ENCODE measurements at places on chromosomes 2 and 18. TPM values are rescaled to one million over a fixed set of nuclear protein-coding genes. Genes with fewer than 3 reads are reported as not detected.

The L3MBTL4 gene
- total RNA-seq = 8.7 TPM

The ZNF514 gene
- total RNA-seq = 8.7 TPM

The RNF144A gene
- total RNA-seq = 0.80 TPM

The MYO3B gene
- total RNA-seq = 2.6 TPM

The C2orf15 gene
- 1.1 TPM for total RNA-seq

DNA sequence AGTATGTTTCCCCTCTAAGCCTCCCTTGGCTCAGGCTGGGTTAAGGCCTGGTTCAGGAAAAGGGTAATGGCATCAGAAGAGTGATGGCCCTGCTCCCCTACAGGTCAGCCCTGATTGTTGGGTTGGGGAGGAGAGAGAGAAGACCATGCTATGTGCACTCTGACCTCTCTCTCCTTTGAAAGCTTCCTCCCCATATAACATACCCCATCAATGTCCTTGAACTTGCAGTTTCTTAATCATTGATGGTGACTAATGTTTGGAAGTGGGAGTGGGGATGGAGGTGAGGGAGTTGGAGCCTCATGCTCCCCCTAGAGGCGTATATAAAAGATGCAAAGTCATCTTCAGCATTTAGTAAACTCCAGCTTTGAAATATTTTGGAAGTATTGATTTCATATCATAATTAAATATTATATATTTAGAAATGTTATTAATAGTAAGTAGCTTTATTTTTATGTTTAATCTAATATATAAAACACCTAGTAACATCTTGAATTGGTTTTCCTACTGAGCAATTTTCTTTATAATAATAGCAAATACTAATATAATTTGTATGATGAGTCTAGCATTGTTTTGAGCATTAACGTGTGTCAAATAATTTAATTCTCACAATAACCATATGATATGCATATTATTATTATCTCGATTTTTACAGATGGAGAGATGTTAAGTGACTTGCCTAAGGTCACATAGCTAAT is 8.8 kb downstream of the PLCL1 start:
- DNase-seq = no peak
- H3K27me3 ChIP-seq = peaks cover 3% of the 10 kb centered on the region
- no peak overlapping the region for H3K4me3 ChIP-seq
- H3K36me3 ChIP-seq = no peaks in the 10 kb centered on the region
- no peak overlapping the region for H3K27ac ChIP-seq

- no peaks in the 10 kb centered on the region for H3K4me1 ChIP-seq
- no peaks in the 10 kb centered on the region for H3K27me3 ChIP-seq
- no peak overlapping the region for H3K27ac ChIP-seq
- DNase-seq = no peak
These were observed 2.7 kb upstream of the ZC3H6 start for GRCh38 chr2:112272669-112273068.

DNA sequence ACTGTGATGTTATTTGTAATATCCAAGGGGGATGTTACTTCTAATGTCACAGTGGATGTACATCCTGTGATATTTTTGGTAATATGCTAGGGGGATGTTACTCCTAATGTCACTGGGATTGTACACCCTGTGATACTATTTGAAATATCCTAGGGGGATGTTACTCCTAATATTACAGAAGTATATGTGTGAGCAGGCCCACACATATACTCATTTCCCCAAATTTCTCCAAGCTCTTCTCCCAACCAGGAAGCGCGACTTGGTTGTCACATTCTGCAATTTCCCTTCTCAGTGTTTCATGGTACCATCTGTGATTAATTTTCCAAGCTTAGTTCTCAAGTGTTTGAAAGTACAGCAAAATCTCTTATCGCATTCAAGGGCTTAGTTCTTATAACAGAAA is 29.5 kb upstream of the CHN1 start:
- no peak for DNase-seq
- H3K27ac ChIP-seq = no peak overlapping the region
- H3K4me1 ChIP-seq = no peaks in the 10 kb centered on the region
- H3K4me3 ChIP-seq = no peak overlapping the region
- H3K36me3 ChIP-seq = no peaks in the 10 kb centered on the region

DNA sequence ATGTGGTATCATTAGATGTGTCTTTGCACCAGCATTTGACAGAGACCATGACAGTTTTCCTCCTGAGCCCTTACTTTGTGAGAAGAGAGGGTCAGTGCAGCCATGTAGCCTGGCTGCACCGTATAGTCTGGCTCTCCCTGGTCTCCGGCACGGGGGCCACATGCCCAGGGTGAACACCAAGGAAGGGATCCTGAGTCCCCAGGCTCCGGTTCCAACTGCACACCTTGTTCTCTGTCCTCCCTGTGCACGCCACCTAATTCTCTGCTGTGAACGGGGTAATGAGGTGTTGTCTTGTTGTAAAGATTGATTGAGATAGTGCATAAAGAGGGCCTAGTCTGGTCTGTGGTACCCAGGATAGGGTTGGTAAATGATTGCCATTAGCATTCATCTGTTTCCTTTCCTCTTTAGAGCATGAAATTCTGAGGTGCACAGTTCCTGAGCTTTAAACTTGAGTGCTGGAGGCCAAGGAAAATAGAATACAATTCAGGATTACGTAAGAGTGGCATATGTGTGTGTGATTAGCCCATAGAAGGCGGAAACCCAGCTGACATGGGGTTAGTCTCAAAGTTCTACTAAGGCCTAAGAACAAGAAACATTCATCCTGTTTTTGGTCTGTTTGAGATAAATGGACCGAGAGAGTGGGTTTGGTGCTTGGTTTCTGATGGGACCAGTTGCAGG is 55.5 kb downstream of the NCK2 start:
- no peaks in the 10 kb centered on the region for H3K27me3 ChIP-seq
- H3K27ac ChIP-seq = peak overlapping the region; percentile 96
- H3K36me3 ChIP-seq = peaks cover 3% of the 10 kb centered on the region
- 0 out of 2 replicates have a peak overlapping the region, but pooled peaks have one; percentile 4 for H3K4me3 ChIP-seq
- H3K4me1 ChIP-seq = peaks cover 88% of the 10 kb centered on the region
- DNase-seq = no peak

DNA sequence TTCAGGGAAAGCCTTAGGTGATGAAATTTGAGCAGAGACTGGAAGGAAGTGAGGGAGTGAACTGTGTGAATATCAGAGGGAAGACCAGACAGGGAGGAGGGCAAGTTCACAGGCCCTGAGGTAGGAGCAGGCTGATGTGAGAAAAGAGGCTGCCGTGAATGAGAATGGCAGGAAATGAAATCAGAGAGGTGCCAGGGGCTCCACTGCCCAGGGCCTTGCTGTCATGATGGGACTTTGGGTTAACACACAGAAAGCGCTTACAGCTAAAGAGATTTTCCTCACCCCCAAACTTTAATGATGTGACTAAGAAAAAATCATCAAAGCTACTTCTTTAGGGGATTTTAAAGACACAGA is 53.8 kb downstream of the MARCHF4 start:
- no peak overlapping the region for H3K27ac ChIP-seq
- no peaks in the 10 kb centered on the region for H3K36me3 ChIP-seq
- no peak for DNase-seq
- no peaks in the 10 kb centered on the region for H3K4me1 ChIP-seq
- no peak overlapping the region for H3K4me3 ChIP-seq

DNA sequence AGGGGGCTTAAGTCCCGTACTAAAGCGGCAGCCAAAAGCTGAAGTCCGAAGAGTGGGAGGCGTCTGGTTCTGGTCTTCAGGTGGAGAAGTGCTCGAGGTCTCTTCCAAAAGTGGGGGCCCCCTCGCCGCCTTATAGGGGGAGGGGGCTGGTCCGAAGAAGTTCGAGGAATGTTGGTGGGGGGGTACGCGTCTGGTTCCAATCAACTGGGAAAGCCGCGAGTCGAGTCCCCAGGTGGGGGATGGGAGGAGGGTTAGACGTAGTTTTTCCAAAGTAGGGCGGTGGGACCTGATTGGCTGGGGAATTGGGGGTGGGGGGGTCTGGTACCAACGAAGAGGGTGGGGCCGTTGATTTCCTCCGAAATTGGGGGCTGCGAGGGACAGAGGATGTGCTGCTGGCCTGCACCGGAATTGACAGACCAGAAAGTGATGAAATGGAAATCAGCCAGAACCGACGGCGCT is 594 bp downstream of the ITM2C start:
- peak overlapping the region; percentile 38 for H3K27ac ChIP-seq
- no peak for DNase-seq
- peaks cover 23% of the 10 kb centered on the region for H3K4me1 ChIP-seq

DNA sequence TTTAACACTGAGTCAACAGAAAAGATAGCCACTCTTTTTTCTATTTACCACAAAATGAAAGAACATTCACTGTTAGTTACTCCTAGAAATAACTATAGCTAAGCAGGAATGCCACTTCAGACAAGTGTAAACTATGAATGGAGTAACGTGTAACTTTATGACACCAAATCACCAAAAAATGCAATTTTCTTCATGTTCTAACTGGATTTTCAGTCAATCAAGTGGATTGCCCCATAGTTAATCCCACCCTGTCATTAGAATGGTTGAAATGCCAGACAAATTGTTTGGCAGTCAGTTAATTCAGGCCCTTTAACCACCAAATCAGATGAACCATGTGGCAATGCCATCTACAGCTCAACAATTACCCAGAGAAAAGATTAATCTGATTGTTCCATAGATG is 9.9 kb downstream of the EPHA4 start:
- H3K27ac ChIP-seq = no peak overlapping the region
- no peak overlapping the region for H3K4me3 ChIP-seq
- 0 out of 2 replicates have a peak, but pooled peaks cover 2% of the 10 kb centered on the region for H3K27me3 ChIP-seq
- no peaks in the 10 kb centered on the region for H3K36me3 ChIP-seq
- DNase-seq = no peak

GRCh38 chr2:38907743-38908562 is 18.3 kb downstream of the ARHGEF33 start:
- peak; percentile 51 for DNase-seq
- H3K36me3 ChIP-seq = no peaks in the 10 kb centered on the region
- no peaks in the 10 kb centered on the region for H3K27me3 ChIP-seq
- peaks cover 24% of the 10 kb centered on the region for H3K4me1 ChIP-seq
- H3K4me3 ChIP-seq = 0 out of 2 replicates have a peak overlapping the region, but pooled peaks have one; percentile 45

DNA sequence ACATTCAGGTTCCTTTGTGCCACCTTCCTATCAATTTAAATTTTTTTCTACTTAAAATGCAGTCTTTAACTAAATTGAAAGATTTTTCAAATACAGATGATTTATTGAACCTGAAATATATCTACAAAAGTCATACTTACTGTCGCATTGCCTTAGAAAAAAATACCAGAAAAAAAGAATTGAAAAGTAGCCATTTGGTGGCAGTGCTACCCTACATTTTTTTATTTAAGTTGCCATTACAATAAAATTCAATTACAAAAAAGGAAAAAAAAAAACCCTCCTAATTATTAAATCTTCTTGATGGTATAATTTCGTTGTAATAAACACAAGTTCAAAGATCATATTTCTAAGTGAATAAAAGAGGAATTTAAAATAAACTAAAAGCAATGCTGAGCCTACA is 43.4 kb downstream of the DSC3 start:
- H3K27me3 ChIP-seq = peaks cover 3% of the 10 kb centered on the region
- no peaks in the 10 kb centered on the region for H3K4me1 ChIP-seq
- H3K36me3 ChIP-seq = no peaks in the 10 kb centered on the region

DNA sequence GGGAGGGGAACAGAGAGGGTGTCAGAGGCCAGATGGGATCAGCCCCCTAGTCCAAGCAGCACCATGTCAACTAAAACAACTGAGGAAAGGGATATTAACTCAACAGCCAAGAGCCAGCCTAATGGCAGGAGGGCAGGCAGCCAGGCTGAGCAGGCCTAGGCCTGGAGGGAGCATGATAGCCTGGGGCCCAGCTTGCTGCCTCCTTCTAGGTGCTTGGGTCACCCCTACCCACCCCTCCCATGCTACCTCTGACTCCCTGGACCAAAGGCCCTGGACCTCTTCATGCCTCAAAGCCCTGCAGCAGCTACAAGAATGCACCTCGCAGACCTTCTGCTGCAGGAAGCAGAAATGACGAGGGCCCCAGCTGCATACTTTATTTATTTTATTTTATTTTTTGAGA is 22.1 kb upstream of the TNS1 start:
- no peaks in the 10 kb centered on the region for H3K36me3 ChIP-seq
- no peak overlapping the region for H3K4me3 ChIP-seq
- no peaks in the 10 kb centered on the region for H3K4me1 ChIP-seq
- DNase-seq = no peak
- no peaks in the 10 kb centered on the region for H3K27me3 ChIP-seq
- no peak overlapping the region for H3K27ac ChIP-seq

GRCh38 chr18:57744211-57744694 is 58.9 kb downstream of the ATP8B1 start:
- no peak overlapping the region for H3K27ac ChIP-seq
- no peaks in the 10 kb centered on the region for H3K27me3 ChIP-seq
- H3K4me3 ChIP-seq = no peak overlapping the region
- no peaks in the 10 kb centered on the region for H3K36me3 ChIP-seq
- peaks cover 9% of the 10 kb centered on the region for H3K4me1 ChIP-seq

GRCh38 chr2:189178054-189178453 is 1.5 kb downstream of the COL5A2 start:
- H3K27me3 ChIP-seq = no peaks in the 10 kb centered on the region
- H3K36me3 ChIP-seq = no peaks in the 10 kb centered on the region
- no peaks in the 10 kb centered on the region for H3K4me1 ChIP-seq
- DNase-seq = no peak
- no peak overlapping the region for H3K27ac ChIP-seq

DNA sequence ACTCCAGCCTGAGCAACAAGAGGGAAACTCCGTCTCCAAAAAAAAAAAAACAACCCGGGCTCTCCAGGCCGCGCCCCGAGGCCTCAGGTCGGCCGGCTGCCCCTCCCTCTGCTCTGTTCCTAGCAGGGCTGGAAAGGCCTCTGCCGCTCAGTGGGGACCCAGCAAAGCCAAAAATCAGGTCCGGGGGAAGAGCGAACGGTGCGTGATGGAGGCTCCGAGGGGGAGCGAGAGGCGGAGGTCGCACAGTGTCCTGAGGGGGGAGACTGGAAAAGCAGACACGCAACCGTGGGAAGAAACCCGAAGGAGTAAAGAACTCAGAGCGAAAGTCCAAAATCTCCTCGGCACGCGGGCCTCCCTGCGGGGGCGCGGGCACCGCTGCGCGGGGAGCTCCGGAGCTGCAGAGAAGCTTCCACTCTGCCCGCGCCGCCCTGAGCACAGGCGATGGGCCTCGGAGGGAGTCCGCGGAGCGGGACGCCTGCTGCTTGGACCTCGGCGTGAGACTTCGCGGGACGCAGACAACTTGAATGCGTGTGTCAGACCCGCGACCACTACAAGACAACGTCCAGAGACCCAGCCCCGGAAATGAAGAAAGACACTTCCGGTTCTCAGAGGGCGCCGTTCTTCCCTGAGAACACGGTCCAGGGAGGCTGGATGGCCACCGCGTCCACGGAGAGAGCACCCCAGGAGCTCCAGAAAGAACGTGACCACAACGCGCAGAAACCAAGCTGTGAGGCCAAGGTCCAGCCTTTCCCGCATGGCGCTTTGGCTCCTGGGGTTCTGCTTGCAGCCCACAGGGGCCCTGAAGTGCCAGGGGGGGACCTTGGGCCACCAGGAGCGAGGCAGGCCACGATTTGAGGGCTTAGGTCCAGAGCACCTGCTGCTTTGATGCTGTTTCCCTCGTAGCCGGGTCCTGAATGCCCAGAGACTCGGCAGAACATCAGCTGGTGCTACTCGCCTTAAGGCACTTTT is 219.8 kb downstream of the DPP10 start:
- H3K27me3 ChIP-seq = no peaks in the 10 kb centered on the region
- H3K27ac ChIP-seq = no peak overlapping the region
- DNase-seq = no peak
- H3K4me3 ChIP-seq = no peak overlapping the region
- H3K4me1 ChIP-seq = no peaks in the 10 kb centered on the region

- no peaks in the 10 kb centered on the region for H3K4me1 ChIP-seq
- no peak overlapping the region for H3K27ac ChIP-seq
- H3K27me3 ChIP-seq = no peaks in the 10 kb centered on the region
- no peak overlapping the region for H3K4me3 ChIP-seq
- no peaks in the 10 kb centered on the region for H3K36me3 ChIP-seq
These were observed 99.9 kb upstream of the FN1 start for GRCh38 chr2:215535741-215536140.

All from GM12878 (cell line).